Lower leg skin (tissue), 4 donors: ENCODE measurements at places on chromosomes 2 and 18. TPM values are rescaled to one million over a fixed set of nuclear protein-coding genes. Genes with fewer than 3 reads are reported as not detected.

Gene C2orf78
- not detected for total RNA-seq

Gene VWC2L
- not detected for total RNA-seq

Gene SRD5A2
- total RNA-seq, result not detected

Gene POTEJ
- total RNA-seq, result not detected

Gene FOXD4L1
- not detected for total RNA-seq

Gene GKN1
- total RNA-seq, result not detected

Gene GNAL
- 15.9 TPM for total RNA-seq

Gene DOK6
- total RNA-seq, result 0.45 TPM

Gene LIMS2
- total RNA-seq, result 15.0 TPM

Gene PROC
- total RNA-seq, result not detected

Gene CFAP53
- total RNA-seq, result 0.37 TPM

Gene CERS6
- 60.9 TPM for total RNA-seq

Gene GPR45
- total RNA-seq, result not detected

Gene DAPL1
- 303 TPM for total RNA-seq

Gene CENPA
- 0.47 TPM for total RNA-seq

Gene UGT1A4
- total RNA-seq, result 1.0 TPM

Gene NTSR2
- total RNA-seq, result not detected

Gene DYNC2LI1
- total RNA-seq, result 13.6 TPM

Gene CSRNP3
- 1.2 TPM for total RNA-seq

Gene ABCG5
- not detected for total RNA-seq

Gene AKAIN1
- total RNA-seq, result not detected

Gene ZNF532
- total RNA-seq, result 26.6 TPM

Gene MAP4K3
- total RNA-seq, result 47.5 TPM

Gene CXCR2
- 1.7 TPM for total RNA-seq

Gene ALK
- 0.66 TPM for total RNA-seq

Gene ZNF521
- 4.7 TPM for total RNA-seq

Gene TBR1
- total RNA-seq, result not detected

Gene WNT10A
- total RNA-seq, result 16.5 TPM

Gene ADGRF3
- total RNA-seq, result 0.25 TPM

Gene ALLC
- total RNA-seq, result not detected

Gene ADRA2B
- 0.95 TPM for total RNA-seq

Gene SAG
- total RNA-seq, result not detected

Gene SLC14A1
- total RNA-seq, result 15.7 TPM

Gene HEATR5B
- 33.7 TPM for total RNA-seq

Gene RFX8
- total RNA-seq, result 0.84 TPM

Gene SMAD4
- 153 TPM for total RNA-seq

Gene MC2R
- not detected for total RNA-seq

Gene CCDC148
- 0.55 TPM for total RNA-seq

Gene CCL20
- 7.4 TPM for total RNA-seq

Gene GPAT2
- 1.5 TPM for total RNA-seq

Gene EGR4
- not detected for total RNA-seq

Gene NYAP2
- total RNA-seq, result not detected

Gene SPHKAP
- total RNA-seq, result 0.49 TPM

Gene GPR148
- total RNA-seq, result not detected

Gene ASB18
- not detected for total RNA-seq

Gene ORMDL1
- total RNA-seq, result 79.0 TPM

Gene DLX2
- total RNA-seq, result 0.19 TPM

Gene DTNA
- 5.4 TPM for total RNA-seq

Gene RNU2-63P
- total RNA-seq, result not detected

Gene PRKAG3
- 0.32 TPM for total RNA-seq

Gene HMSD
- total RNA-seq, result 0.65 TPM

Gene STPG4
- not detected for total RNA-seq

Gene MLPH
- total RNA-seq, result 18.5 TPM

Gene REG1B
- total RNA-seq, result not detected
